Activated CD4-positive, alpha-beta T cell treated with anti-CD3 and anti-CD28 coated beads, Interleukin-2, amount 50 U/mL, for 16 hours (primary cell): ENCODE measurements at places on chromosomes 3 and 15.

DNA sequence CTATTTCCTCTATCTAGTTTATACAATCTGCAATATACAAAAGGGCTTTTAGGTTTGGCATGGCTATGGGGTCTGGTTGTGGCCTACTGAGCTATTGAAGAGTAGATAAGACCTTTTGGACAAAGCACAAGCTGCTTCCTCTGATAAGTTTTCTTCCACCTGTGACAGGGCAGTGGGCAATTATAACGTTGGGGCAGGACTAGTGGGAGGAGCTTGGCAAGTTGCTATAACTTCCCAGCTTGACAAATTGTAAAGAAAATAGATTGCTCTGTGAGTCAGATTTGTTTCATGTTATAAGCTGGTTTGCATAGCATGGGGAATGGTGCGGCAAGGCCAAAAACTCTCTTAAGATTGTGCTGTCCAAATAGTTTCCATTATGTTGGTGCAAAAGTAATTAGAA, 64.9 kb downstream of the SLC7A14 start:
- DNase-seq = no peak

- no peak for DNase-seq
Measured at GRCh38 chr3:171654809-171655208, 155.5 kb downstream of the PLD1 start.

DNA sequence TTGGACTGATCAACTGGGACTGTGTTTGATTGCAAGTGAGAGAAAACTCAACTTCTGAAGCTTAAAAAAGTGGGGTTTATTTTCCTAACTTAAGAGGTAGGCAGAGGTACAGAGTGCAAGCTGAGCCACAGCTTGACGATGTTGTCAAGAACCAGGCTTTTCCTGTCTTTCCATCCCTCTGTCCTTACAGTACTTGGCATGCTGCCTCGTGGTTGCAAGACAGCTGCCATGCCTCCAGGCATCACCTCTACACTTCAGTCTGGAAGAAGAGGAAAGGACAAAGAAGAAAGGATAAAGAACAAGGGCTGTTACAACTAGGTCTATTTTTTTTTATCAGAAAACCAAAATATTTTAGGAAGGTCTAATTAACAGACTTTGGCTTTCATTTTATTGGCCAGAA, 51.8 kb upstream of the GALNT15 start:
- DNase-seq = no peak

GRCh38 chr15:42157381-42157780, 945 bp upstream of the PLA2G4F start:
- DNase-seq = no peak

DNA sequence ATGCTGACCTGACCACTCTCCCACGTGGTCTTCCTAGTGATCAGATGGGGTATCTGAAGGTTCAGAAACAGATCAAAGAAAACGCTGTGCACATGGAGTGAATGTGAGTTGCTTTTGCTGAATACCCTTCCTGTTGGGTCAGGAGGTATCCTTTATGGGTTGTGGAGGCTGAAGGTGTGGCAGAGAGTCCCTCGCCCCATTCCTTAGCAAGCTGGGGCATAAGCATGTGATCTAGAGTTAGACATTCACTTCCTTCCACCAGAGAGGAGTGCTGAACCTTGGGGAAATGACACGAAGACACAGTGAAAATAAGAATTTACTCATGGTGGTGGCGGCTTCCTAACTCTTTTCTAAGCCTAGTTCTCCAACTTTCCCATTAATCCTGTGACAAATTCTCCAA, 27.8 kb upstream of the SPTBN5 start:
- no peak for DNase-seq

DNA sequence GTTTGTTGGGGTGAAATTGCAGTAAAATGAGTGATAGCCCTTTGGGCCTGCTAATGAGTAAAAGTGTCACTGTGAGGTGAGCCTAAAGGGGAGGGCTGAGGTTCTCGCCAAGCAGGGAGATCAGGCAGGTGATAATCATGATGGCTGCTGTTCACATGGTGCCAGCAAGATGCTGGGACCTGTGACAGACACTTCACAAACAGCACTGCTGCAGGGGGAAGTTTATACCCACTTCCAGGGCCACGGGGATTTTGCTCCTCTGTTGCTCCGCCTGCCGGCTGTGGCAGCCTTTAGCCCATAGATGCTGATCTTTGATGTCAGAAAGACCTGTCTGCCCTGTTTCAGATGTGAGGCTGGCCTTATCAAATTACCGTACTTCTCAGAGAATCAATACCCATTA, 96.7 kb downstream of the SV2B start:
- DNase-seq = no peak

DNA sequence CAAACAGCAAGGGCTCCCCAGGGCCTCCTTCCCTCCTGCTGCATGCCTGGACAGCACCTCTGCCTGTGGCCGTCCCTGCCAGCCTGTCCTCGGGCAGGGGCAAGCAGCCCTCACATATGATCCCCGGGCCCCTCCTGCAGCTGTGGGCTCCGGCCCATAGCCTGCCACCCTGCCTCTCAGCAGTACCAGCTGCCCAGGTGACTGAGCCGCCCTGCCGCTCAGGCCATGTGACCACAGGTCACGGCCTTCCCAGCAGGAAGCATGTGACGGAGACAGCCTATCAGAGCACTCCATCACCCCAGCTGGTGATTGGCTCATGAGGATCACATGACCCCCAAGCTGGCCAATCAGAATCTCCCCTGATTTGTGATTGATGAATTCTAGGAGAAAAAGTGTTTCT, 23.9 kb downstream of the ALDH1L1 start:
- DNase-seq = no peak

GRCh38 chr15:31590609-31591008, 264.0 kb downstream of the KLF13 start:
- DNase-seq = no peak

DNA sequence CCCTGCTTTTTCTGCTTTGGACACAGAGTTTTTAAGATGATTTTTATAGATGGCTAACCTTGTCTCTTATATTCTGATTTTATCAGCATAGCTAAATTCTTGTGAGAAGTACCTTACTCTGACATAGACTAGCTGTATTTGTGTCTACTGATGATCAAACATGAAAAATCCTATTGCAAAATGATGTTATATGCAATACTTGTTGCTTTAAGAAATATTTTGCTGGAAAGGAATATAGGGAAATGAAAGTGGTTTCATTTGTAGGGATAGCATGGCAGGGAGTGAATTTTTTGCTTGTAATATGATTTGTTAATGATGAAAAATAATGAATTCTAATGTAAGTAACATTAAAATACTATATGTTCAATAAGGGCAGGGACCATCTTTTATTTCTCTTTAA, 35.9 kb downstream of the CFAP91 start:
- DNase-seq = no peak

- no peak for DNase-seq
Measured at GRCh38 chr15:86044981-86045380, 34.7 kb upstream of the AGBL1 start.

GRCh38 chr3:77456906-77457305, 417.0 kb downstream of the ROBO2 start:
- DNase-seq = no peak

GRCh38 chr3:120451272-120451761, 525 bp upstream of the FSTL1 start:
- no peak for DNase-seq
